ENCODE measurements at places on chromosomes 7 and 10.

DNA sequence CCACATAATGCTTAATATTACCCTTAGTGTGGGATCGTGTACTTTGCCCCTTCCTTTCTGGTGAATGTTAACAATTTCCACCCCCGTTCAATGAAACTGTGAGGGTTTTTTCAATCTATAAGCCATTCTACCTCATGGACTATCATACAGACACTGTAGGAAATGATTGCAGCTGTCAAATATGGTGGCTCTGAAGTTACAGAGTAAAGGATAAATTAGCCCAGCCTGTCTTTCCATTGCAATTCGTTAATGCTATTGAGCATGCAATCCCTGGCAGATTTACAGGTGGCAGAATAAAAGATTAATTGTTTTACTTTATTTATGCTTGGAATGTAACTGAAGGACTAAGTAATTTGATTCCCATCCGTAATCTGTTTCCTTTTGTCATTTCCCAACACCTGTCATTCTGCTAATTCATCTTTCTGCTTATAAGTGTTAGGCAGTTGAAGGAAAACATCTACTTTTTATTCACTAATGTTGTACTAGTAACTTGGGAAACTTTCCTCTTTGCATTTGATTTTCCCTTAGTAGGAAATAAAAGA is 1211.6 kb upstream of the LRRN3 start:
- no peak for DNase-seq

GRCh38 chr7:92366730-92367129 is 80.6 kb upstream of the GATAD1 start:
- no peak for DNase-seq

DNA sequence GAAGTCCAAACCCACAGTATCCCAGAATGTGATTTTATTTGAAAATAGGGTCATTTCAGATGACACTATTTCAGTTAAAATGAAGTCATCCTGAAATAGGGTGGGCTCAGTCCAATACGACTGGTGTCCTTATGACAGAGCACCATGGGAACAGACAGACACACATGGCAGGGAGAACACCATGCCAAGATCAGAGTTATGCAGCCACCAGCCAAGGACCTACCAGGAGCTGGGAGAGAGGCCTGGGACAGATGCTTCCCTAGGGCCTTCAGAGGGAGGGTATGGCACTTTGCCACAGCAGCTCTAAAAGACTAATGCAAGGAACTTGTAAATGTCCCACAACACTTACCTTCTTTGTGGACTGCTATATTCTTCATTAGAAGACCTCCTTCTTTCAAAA is 226.5 kb downstream of the NEBL start:
- DNase-seq = peak; percentile 4

- no peak for DNase-seq
These were observed 18.3 kb upstream of the GNAT3 start for GRCh38 chr7:80530136-80530535.

GRCh38 chr7:36563706-36564327 is 160.5 kb downstream of the AOAH start:
- DNase-seq = no peak
